ENCODE measurements at places on chromosomes 7 and 10.

GRCh38 chr7:83472376-83472775 lies 176.6 kb downstream of the SEMA3E start:
- DNase-seq: no peak

DNA sequence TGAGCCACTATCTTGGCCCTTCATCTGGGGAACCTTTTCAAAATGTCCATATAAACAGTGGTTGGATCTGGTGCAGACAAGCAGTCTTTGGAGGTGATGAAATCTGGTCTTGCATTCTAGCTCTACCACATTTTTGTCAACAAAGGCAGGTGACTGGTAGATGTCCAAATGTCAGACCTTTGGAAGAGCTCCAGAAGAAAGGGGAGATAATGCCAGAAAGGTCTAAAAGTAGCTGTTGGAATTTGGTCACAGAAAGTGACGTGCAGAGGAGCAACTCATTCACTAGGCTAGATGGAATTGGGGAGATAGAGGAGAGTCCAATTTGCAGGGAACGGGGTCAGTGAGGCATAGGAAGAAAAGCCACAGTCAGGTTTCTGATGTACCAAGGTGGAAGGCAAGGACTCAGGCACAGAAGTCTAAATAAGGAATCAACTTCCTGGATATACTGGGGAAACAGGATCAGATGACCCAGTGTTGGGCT lies 36.4 kb upstream of the WAC start:
- DNase-seq: no peak

DNA sequence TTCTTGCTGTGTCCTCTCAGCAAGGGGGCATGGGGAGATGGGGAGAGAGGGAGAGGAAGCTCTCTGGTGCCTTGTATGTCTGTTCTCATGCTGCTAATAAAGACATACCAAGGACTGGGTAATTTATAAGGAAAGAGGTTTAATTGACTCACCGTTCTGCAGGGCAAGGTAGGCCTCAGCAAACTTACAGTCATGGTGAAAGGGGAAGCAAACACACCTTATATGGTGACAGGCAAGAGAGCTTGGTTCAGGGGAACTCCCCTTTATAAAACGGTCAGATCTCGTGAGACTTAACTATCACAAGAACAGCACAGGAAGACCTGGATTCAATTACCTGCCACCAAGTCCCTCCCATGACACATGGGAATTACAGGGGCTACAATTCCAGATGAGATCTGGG lies 464.7 kb upstream of the CELF2 start:
- DNase-seq: no peak

- no peak for DNase-seq
These were observed 361.6 kb downstream of the FGFR2 start for GRCh38 chr10:121236621-121237020.

- no peak for DNase-seq
These were observed 105.8 kb downstream of the GPR158 start for GRCh38 chr10:25280573-25280972.

DNA sequence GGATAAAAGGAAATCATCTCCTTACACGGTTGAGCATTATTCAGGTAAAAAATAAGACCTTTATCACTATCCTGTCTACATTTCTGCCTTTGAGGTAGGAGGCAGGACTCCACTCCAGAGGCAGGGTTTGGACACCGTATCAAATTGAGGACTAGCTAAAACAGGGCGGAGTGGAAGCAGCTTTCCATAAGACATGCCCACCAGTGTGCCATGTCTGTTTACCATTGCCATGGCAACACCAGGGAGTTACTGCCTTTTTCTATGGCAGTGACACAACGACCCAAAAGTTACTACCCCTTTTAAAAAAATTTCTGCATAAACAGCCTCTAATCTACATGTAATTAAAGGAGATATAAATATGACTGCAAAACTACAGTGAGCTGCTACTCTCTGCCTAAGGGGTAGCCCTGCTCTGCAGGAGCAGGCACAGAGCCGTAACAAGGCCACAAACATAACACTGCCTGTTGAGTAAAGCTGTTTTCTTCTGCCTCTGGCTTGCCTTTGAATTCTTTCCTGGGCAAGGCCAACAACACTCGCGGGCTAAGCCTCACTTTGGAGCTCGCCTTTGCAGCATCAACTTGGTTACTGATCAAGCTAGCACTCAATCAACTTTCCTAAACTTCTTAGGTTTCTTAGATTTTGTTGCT lies 26.5 kb downstream of the DGKB start:
- no peak for DNase-seq

- no peak for DNase-seq
These were observed 148.7 kb downstream of the C1GALT1 start for GRCh38 chr7:7330997-7331396.
